ENCODE measurements at places on chromosomes 5 and 9.

GRCh38 chr5:42366051-42366450, 57.2 kb upstream of the GHR start:
- no peak for DNase-seq

- DNase-seq, result peak; percentile 54
Observed at GRCh38 chr5:100903039-100903887, at the start of gene ST8SIA4. TSS of gene ST8SIA4 (minus strand) at chr5:100903282. CDS start at chr5:100902955, 327 bp downstream.

DNA sequence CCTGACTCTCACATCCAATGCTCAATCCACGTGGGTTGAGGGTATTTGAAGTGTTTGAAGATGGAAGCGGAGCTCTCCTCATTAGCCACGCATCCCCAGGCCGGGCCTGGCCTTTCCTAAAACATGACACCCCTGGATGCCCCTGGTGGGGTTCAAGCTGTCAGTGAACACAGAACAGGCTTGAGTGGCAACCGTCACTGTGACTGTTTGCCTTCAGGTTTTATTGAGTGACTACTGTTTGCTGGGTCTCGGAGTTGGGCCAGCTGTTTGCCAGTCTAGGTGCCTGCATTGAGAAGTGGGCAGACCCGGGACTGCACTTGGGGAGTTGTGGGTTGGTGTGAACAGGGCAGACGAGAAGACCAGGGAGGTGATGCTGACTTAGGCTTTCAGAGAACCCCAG, 7.8 kb upstream of the OLFM1 start:
- DNase-seq, result no peak

- DNase-seq, result peak; percentile 60
Observed at GRCh38 chr9:3458806-3459475, 66.9 kb downstream of the RFX3 start.

DNA sequence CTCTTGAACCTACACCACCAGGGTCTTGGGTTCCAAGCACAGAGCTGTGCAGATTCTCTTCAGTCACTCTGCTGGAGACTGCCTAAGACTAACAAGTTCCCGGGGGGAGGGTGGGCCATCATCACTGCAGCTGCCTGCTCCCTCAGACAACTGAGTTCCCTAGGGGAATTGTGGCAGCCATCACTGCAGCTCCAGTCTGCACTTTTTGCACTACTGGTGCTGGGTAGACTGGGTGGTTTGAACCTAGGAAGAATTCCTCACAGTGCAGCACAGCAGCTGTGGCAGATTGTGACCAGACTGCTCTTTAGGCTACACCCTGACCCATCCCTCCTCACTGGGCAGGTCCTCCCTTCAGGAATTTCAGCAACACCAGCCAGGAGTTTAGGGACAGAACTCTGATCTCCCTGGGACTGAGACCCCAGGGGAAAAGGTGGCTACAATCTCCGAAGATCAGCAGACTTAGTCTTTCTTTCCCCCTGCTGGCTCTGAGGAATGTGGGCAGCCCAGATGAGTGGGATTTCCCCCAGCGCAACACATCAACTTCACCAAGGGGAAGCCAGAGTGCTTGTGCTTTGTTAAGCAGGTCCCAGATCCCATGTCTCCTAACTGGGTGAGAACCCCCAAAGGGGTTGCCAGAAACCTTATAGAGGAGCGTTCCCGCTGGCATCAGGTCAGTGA, 30.9 kb upstream of the RGMB start:
- DNase-seq, result peak; percentile 40

DNA sequence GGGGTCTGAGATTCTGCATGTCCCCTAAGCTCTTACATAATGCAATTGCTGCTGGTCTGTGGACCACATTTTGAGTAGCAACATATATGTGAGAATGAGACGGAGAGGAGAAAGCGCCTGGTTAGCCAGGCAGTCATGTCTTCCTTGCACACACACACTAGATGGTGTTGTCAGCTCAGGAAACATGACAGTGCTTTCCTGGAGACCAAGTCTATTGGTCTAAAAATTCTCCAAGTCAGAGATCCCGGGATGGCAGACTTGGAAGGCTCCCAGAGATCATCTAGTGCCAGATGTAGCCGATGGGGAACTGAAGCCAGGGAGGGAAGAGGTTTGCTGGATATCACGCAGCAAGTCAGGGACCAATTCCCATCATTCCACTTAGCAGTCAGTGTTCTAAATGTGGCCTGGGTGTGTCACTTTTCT, 53.4 kb downstream of the GALNT12 start:
- peak; percentile 98 for DNase-seq

DNA sequence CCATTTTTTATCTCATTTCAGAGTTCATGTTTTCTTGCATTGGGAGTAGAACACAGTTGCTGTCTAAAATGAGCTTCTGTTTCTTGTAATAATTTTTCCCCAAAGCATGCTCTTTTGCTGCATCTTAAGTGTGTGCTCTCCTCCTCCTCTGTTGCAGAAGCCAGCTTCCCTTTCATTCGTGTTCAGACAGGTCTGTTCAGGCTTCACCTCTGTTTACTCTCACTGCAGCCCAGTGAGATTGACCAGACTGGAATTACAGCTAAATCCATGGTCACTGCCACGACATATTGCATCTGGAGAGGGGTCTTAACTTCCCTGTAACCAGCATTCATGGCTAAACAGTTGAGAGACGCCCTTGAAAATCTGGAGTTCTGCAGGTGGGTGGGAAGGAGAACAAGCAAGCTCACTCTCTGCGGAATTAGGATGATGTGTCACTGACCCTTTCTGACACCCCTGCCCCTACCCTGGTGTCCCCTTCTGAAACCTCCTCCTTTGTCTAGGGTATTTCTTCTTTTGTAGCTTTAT, 223.2 kb downstream of the FSTL4 start:
- no peak for DNase-seq

DNA sequence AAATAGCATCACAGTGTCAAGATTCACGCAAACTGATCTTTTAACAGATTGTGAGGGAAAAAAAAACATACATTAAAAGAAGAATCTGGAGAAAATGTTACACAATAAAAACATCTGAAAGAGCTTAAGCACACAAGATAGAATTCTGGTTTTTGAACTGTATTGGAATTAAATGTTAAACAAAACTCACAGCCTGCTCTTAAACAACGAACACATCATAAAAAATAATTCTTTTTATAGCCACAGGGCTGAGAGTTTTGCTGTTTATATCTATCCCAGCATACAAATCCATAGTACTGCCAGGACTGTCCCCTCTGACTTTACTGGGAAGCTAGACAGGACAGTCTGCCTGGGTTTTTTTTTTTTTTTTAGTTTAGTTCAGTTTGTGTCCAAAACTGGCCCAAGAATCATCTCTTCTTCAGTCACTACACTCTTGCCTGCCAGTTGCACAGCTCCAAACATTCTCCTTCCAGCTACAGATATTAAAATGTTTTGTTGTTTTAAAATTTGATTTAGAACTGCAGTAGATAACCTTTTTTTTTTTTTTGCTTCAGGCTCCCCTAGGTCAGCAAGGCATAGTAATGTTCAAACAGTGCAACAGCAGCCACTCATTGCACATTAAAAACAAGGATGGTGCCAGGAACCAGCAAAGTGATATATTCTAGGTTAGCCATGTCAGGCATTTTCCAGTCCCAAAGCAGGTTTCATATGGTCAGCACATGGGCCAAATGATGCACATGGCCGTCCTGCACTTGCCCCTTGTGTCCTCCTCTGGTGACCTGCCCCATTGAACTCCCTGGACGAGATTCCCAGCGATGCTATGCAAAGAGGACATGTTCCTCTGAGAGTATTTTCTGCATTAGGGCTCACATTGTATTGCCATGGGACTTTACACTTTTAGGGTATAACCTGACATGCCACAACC, 173.6 kb downstream of the ARL15 start:
- peak; percentile 21 for DNase-seq

- no peak for DNase-seq
Observed at GRCh38 chr5:25444697-25445096, 799.9 kb upstream of the CDH10 start.

DNA sequence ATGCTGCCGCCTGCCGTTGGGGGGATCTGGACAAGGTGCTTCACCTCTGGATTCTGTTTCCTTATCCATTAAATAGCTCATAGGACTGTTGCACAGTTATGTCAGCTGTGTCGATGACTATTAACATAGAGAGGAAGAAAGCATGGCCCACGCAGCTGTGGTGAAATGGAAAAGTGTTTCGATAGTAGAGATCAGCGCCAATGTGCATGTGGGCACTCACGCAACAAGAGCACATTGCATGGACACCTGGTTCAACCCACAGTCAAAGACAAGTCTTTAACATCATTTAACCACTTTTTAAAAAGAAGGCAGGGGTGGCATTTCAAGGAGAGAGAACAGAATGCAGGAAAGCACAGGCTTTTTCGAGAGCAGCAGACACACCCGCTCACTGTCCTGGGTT, 107.6 kb downstream of the ADCY2 start:
- DNase-seq, result no peak

GRCh38 chr9:76400534-76401096, 6.4 kb upstream of the RFK start:
- DNase-seq, result no peak

DNA sequence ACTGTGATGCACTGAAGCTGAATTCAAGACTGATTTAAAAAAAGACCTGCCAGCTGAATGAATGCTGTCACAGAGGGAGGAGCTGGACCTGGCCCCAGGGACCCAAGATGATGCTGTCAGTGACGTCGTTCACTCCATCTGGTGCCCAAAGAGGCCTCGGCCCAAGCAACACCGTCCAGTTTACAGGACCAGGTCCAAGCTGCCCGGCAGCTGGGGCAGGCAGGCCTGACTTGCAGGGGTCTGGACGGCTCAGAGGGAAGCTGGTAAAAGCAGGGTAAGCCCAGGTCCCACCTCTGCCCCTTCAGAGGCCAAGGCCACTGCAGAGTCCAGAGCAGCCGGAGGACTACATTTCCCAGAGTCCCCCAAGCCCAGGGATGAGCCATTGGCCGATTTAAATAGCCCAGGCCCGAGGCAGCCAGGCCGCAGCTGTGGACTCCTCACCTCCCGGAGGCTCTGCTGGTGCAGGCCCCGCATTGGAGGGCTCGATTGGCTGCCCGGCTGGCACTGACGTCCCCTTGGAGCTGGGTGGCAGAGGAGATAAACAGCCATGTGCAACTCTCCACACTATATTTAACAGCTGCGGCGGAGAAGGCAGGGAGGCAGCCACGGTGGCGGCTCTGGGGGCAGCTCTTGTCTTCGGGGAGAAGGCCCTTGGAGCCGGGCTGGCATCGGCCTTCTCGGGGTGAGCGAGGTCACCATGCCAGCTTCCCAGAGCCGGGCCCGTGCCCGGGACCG, at the start of gene PLPP7:
PLPP7 (plus strand) TSS at position 423 of the 735 bp plus-strand sequence; CDS start at position 698, 275 bp downstream.
- DNase-seq, result peak; percentile 51

DNA sequence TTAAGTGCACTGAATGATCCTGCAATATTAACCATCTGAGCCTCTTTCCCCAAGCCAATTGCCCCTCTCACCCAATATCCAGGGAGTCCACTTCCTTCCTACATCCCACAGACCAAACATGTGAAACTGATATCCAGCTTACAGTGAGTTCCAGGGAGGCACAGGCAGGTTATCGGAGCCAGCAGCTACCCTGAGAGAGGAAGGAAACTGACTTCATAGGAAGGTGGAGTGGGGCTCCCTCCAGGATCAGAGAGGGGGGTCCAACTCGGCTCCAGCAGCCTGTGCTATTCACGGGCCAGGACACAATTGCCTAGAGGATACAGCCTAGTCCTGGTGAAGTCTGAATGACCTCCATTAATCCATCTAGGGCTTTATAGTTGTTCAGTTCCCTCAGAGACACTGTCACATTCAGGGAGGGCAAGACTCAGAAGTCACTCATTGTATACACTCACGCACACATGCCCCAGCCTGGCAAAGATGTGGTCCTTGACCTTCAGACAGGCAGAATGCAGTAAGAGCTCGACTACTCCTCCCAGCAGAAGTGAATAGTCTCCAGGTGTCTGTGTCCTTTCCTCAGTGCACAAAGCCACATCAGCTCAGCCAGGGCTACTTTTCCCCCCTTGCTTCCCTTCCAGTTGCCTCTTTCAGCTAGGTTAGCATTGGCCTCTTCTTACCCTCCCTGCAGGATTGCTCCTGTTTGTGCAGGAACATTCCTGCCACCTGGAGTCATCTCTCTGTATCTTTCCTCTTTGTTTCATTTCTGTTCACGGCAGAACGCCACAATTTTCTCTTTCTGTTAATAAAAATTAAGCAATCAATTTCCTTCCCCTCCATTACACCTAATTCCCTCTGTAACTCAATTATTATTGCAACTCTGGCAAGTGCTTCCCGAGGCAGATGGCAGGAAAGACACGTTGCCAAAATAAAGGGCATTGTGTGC, 501.7 kb downstream of the ARHGEF28 start:
- peak; percentile 15 for DNase-seq

DNA sequence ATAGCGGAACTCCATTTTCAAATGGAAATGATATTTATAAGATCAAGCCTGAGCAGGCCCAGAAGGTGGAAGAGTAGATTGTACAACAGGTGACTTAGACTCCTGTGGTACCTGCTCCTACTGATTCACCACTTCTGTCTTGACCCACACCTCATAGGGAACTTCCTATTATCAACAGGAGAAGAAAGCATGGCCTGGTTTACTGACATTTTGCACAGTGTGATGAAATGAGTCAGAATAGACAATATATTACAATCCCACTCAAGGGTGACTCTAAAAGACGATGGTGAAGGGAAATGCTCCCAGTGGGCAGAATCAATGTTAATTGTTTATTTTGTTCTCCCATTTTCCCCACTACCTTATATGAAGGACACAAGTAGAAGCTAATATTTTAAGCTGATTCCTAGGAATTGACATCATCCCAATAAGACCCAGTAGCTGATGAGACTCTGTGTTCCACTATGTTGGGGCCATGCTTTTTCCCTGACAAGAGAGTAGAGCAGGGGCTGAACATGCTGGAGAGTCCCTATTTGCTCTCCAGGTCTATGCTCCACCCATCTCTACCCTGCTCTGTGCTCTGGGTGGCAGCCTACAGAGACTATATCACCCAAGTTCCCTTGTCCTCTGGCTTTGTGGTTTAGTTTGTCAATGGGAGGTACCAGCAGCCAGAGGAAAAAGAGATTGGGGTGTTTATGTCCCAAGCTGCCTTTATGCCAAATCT, 163.4 kb upstream of the FSTL4 start:
- DNase-seq, result no peak

- DNase-seq, result no peak
Observed at GRCh38 chr5:100252944-100253343, 282.2 kb upstream of the FAM174A start.

DNA sequence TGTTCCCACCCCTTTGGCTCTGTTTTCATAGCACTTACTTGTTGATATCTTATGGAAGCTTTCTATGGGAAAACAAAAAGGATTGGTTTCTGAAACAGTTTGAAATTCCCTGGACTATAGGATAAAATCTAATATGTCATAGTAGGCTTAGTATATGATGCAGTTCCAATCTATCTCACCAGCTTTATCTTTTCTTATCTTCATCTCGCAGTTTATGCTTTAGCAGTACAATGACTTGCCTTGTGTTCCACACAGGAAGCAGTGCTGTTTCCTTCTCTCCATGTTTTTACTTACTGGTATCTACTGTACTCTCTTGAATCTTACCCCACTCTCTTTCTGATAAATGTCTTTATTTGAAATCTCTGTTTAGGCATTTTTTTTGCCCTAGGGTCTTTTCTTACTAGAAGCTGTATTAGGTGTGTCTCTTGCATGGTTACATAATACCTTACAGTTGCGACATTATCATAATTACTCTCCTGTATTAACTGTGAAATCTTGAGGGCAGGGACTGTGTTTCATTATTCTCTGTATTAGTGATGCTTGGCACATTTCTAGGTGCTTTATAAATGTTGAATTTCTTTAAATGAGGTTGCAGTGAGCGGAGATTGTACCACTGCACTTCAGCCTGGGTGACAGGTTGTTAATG, 76.3 kb downstream of the FOCAD start:
- no peak for DNase-seq

- no peak for DNase-seq
Observed at GRCh38 chr5:115577741-115578140, 24.5 kb downstream of the TICAM2 start.

- no peak for DNase-seq
Observed at GRCh38 chr9:36642817-36643216, 70.1 kb downstream of the MELK start.
